GM04504 (cell line): ENCODE measurements at places on chromosomes 6 and 20.

- DNase-seq = no peak
Measured at GRCh38 chr20:24064092-24064491, 75.5 kb upstream of the GGTLC1 start.

- no peak for DNase-seq
Measured at GRCh38 chr20:48740712-48741111, 87.1 kb downstream of the PREX1 start.

DNA sequence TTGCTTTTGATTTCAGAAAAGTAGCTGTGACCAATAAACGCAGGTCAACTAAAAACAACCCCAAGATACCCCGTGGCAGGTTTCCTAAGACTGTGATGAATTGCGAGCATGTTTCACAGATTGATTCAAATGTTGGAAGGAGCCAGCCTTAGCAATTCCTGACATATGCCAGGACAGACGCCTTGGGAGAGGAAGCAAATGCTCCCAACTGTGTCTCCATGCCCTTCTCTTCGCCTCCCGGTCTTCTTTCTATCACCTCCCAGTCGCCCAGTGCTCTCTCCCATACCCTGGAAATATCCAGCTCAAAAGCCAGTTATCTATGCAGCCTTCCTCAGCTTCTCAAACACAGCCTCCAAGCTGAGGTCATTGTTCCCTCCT, 32.0 kb downstream of the KIAA0319 start:
- no peak for DNase-seq

- no peak for DNase-seq
Measured at GRCh38 chr20:41091927-41092326, 45.4 kb upstream of the PLCG1 start.

- no peak for DNase-seq
Measured at GRCh38 chr20:60540591-60540990, 582.4 kb downstream of the CDH26 start.

GRCh38 chr6:14274016-14274415, 156.4 kb downstream of the CD83 start:
- DNase-seq = no peak

DNA sequence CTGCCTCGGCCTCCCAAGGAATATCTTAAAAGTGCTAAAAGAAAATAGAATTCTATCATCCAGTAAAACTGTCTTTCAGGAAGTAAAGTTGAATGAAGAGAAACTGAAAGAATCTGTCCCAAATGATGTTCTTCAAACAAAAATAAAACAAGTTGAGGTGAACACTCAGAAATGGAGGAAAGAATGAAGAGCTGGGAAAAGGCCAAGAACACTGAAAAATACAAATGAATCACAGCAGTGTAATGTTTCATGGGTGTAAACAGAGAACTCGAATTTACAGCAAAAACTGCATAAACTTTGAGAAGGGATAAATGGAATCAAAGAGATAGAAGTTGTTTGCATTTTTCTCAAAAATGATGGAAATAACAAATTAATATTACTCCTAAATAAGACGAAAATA, 317.3 kb downstream of the TAF4 start:
- peak; percentile 10 for DNase-seq

DNA sequence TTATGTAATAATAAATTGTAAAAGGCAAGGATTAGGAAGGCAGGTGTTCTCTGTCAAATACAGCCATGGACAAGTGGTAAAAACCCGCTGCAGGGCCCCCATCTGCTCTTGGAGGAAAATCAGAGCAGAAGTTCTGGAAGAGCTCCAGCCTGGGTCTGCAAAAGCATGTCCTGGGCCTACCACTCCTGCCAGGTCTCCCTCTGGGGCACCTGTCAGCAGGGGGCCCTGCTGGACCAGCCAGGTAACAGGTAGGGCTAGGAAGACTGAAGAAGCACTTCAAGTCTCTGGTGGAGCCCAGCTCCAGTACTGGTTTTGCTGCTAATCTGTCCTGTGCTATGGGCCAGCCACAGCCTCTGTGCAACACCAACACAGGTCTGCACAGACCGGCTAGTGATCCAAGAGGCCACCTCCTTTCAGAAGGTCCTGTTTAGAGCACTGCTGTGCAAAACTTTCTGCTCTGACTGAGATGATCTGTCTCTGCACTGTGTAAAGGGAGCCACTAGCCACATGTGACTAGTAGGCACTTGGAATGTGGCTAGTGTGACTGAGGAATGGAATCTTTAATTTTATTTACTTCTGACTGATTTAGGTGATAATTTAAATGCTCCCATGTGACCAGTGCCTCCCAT, 30.2 kb downstream of the RRBP1 start:
- DNase-seq = no peak

- no peak for DNase-seq
Measured at GRCh38 chr6:64502801-64503200, 867.2 kb downstream of the PHF3 start.

DNA sequence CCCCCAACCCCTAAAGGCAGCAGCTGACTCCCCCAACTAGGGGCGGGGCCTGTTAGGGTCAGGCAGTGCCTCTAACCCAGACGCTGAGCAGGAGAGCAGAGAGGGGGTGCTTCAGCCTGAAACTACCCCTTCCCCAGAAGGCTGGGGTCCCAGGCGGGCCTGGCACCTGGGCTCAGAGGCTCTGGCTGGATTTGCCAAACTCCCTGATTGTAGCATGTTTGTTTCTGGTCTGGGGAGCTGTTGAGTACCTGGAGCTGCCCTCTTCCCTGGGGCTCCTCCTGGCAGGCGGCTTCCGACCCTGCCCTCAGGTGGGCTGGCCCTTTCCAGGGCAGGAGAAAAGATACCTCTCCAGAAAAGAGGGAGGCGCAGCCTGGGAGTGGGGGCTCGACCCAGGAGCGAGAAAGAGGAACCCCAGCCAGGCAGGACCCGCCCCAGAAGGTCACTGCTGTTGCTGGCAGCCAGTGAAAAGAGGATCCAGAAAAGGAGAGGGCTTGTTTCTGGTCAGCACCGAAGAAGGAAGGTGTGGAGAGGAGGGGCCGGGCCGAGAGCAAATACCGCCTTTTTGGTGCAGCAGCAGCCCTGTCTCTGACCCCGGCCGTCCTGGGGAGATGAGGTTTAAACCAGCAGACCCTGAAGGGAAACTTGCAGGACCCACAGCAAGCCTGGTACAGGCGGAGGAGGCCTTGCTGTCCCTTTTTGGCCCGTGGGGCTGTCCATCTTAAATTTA, 810 bp upstream of the ABHD16B start:
- no peak for DNase-seq

- DNase-seq = no peak
Measured at GRCh38 chr20:25249198-25249931, 1.5 kb downstream of the PYGB start.

DNA sequence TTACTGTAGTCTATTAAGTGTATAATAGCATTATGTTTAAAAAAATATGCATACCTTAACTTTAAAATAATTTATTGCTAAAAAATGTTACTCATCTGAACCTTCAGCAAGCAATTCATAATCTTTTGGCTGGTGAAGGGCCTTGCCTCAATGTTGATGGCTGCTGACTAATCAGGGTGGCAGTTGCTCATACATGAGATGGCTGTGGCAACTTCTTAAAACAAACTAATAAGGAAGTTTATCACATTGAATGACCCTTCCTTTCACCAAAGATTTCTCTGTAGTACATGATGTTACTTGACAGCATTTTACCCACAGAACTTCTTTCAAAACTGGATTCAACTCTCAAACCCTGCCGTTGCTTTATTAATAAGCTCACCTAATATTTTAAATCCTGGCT, 84.0 kb downstream of the TASP1 start:
- no peak for DNase-seq

DNA sequence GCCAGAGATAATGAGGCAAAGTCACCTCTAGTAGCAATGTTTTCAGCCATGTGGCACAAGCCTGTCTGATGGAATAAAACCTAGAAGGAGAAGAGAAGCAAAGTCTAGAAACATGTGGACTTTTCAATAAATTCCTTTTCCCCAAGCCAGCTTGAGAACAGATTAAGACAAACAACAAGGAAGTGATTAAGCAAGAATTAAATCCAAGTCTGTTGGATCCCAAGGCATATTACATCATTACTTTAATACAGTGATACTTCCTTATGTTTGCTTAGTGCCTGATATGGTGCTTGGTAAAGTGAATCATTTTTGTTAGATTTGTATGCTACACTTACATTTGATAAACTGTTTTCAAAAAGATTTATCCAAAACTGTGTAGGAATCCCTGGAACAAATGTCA, 260.3 kb upstream of the FAM83B start:
- peak; percentile 38 for DNase-seq
